ENCODE measurements at places on chromosomes 6 and 20.

DNA sequence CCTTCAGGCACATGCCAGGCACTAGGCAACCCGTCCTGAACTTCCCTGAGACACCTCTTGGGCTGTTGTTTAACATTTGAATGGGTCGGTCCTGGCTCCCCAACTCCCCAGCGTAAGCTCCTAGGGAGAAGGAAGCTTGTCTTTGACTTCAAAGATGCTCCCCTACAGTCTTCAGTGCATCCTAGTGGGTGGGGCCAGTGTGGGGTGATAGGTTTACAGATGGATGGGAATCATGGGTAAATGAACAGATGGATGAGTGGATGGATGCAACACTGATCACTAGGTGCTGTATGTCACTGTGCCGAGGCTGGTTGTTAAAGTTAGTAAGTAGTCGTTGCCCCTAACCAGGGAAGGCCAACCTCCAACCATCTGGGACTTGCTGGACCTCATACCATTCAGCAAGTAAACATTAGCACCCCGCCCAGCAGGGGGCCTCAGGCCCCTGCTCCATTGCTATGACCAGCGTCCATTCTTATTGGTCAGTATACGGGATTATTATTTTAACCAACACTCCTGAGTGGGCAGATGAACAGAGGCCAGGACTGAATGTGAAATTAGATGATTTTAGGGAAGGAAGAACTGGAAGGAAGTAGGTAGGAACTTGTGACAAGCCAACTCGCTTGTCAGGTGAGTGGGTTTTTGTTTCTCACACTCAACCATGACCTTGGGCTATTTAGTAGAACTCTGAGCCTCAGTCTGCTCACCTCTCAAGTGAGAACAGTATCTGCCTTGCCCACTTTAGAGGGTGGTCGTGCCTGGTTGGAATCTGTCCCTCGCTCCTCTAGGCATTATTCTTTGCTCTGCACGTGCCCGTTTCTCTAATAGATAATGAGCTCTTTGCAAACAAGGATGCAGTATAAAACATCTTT is 82.9 kb upstream of the FOXP4 start:
- DNase-seq: no peak

DNA sequence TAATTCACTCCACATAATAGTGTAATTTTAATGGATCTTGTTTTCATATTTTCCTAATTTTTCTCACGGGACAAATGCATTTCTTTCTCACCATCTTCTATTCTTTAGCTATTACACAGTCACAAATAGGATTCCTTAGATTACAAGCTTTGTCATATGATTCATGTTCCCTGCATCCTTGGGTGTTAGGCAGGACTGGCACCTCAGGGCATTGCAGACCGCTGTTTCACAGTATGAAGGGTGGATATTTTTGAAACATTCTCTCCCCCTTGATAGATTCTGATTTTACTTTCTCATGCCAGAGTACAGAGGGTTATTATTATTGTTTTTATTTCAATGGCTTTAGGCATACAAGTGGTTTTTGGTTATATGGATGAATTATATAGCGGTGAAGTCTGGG is 602.5 kb downstream of the PHF3 start:
- DNase-seq: no peak

GRCh38 chr6:43932259-43933147 is 162.5 kb downstream of the VEGFA start:
- DNase-seq: no peak

DNA sequence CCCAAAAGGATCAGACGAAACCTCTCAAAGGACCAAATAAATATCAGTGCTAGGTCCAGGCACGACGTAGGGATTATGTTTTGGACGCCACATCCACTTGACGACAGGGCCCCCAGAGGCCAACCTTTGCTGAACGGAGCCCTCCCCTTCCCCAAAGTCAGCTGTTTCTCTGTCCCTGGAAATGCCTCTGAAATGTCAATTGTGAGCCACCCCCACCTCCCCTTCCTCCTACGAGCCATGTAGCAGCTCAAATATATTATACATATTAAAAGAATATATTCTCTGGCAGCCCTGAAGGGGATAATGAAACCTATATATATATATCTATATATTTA is 39.6 kb upstream of the BLCAP start:
- DNase-seq: no peak

- no peak for DNase-seq
Observed at GRCh38 chr6:170062915-170063241, 228.0 kb downstream of the DLL1 start.

DNA sequence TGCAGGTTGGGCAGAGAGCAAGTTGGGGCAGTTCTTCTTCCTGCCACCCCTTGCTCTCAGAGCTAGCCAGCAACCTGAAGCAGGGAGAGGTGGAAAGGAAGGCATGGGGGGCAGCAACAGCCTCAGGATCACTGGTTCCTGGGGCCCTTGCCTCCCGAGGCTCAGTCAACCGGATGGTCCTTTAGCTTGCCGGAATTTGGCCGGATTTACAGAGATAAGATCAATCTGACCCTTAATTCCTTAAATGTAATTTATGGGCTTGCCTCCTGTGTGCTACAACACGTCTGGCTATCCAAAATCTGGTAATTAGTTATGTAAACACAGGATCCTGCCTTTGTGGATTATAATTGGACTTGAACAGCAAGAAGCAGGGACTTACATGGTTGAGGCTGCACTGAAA is 19.5 kb upstream of the TCP11 start:
- no peak for DNase-seq

DNA sequence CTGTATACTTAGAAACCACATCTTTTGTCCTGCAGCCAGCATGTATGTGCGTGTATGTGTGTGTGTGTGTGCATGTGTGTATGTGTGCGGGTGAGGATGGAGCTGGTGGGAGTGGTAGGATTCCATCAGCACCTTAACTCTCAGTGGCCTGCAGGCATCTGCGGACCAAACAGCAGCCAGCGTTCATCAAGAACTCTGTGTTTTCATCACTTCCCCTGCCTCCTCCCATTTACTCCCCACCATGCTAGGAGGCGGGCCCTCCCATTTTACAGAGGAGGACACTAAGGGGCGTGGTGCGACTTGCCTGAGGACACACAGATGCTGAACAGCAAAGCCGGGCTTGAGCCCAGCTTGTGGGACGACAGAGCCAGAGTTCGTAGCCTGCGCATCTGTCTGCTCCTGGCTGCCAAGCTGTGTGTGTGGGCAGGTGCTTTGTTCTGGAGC is 8.9 kb downstream of the VSTM2L start:
- no peak for DNase-seq

- no peak for DNase-seq
Observed at GRCh38 chr20:49740807-49741206, 27.1 kb upstream of the B4GALT5 start.

DNA sequence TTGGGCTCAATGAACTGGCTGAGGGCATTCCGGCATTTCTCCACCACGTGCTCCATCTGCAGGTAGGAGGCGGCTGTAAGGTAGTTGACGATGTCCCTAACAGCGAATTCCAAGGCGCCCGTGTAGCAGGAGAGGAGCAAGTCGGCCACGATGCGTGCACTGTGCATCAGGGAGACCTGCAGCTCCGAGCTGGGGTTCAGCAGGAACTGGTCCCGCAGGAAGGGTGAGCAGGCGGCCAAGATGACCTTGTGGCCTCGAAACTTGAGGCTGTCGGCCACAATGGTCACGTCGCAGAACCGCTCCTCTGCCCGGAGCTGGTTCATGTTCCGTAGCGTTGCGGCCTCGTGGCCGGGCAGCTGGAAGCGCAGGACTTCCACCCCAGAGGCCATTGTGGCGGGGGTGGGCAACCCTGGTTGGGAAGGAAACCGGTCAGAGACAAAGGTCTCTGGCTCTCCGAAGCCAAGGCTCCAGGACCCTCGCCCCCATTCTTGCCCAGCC is 920 bp downstream of the ZBTB12 start:
- no peak for DNase-seq

DNA sequence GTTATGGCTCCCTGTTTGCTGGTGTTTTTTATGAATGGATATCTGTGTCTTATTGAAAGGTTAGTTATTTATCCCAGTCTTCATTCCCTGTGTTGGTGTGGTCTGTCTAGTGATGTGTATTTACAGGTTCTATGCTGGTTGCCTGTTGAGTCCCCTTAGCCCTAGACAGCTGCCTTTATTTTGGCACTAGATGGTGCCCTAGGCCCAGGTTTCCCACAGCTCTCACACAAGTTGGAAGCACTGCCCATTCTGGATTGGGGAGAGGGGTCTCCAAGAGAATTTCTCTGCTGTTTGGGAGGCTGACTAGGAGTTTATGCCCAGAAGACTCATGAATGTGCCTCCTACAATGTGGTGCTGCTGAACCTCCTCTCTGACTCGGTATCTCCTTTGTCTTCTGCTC is 12.4 kb downstream of the GRM1 start:
- no peak for DNase-seq

GRCh38 chr6:132866762-132867449 is 52.5 kb downstream of the RPS12 start:
- no peak for DNase-seq

DNA sequence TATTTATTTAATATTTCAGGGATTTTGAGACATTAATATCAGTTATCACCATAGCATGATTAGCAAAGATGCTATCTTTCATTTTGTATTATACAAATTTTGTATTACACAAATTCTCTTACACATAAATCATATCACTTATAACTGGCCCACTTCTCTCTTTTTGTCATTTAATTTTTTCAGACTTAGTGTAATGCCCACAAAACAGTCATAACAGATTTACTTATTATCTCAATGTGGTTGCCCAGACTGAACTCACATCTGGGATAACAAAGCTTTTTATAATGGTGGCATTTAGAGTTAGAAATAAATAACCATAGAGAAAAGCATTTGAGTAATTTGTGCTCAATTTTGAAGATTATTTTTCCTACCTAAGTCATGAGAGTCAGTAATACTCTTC is 148.3 kb downstream of the TFAP2B start:
- no peak for DNase-seq

DNA sequence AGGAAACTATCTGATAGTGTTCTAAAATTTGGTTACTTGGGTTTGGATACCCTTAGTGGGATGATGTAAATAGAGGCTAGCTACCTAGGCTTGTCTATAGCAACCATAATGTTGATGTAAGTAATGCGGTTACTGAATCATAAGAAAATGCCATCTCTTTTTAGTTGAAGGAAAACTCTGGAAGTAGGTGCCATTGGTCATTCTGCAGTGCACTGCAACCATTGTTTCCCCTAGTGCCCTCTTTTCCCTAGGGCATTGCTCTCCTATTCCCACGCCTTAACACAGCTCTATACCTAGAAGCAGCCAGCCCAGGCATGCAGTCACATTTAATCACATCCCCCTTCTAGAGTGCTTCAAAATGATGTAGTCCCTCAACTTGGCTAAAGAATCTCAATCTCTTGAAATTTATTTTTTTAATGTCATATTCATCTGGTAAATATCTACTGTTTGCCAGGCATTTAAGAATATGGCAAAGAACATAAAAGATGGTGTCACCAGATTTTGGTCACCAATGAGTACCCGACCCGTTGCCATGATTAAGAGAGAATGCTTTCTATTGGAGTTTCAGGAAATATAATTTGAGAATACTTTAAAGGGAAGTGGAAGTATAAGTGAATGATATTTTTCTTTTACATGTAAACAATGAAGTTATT is 10.4 kb downstream of the LOC128125822 start:
- DNase-seq: no peak

DNA sequence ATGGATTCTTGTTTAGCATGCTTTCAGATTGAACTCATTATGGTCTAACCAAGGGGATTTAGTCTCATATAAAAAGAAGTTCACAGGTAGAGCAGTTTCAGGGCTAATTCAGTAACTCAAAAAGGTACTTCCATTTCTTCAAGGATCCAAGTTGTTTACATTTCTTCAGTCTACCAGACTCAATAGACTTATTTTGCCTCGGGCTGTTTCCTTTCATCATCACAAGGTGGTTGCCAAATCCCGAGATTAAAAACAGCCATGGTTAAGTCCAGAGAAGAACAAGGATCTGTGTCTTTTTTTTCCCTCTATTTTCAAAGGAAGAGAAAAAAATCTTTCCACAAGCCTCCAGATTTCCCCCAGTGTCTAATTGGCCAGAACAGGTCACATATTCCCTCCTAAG is 69.8 kb upstream of the SNX9 start:
- no peak for DNase-seq

GRCh38 chr6:147604373-147604772 is 95.9 kb downstream of the SAMD5 start:
- DNase-seq: no peak

DNA sequence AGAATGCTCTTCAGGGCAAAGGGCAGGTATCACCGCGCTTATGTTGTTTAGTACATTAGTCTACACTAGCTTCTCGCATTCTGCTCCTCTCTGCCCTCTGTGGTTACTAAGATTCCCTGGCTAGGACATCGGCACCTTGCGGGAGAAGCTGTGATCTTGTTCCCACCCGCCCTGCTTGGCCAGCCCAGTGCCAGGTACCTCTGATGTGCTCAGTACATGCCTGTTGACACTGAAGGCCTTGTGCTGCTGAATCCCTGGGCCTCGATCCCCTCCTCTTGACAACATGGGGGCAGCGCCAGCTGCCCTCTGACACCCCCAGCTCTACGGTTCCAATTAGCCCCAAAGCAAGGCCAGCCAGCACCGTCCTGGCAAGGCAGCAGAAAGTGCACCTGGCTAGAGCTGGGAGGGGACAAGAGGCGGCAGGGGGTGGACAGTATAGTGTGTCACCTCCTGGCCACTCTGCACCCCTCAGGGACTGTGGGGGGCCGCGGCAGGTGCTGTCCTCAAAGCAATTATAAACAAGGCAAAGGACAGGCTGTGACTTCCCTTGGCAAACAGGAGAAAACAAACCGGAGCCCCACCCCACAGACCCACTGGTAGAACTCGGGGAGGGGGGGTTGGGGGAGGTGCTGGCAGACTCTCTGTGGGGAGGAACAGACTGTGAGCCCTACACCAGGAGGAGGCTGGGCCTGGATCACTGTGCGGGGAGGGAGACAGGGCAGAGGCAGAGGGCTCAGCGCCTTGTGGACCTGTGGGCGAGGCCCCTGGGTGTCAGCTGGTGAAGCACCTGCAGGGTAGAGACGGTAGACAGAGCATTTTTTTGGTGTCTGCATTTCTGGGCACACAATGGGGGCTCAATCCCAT is 7.1 kb downstream of the TFEB start:
- DNase-seq: no peak

DNA sequence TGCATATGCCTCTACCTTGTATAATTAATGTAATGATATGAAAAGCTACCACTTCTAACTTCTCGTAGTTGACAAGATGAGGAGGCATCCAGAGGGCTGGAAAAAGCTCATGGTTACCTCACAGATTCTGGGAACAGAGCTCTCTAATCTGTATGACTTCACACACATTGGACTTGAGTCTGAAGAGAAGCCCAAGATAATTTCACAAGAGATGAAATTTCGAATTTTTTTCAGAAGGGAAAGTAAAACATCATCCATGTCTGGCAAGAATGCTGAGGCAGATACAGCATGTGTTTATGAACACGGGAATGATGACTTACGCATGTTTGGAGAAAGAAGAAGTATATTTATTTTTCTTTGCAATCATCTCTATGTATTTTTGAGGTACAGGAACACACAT is 141.8 kb upstream of the TENT5A start:
- no peak for DNase-seq

- no peak for DNase-seq
Observed at GRCh38 chr6:23663652-23664051, 462.4 kb upstream of the NRSN1 start.

DNA sequence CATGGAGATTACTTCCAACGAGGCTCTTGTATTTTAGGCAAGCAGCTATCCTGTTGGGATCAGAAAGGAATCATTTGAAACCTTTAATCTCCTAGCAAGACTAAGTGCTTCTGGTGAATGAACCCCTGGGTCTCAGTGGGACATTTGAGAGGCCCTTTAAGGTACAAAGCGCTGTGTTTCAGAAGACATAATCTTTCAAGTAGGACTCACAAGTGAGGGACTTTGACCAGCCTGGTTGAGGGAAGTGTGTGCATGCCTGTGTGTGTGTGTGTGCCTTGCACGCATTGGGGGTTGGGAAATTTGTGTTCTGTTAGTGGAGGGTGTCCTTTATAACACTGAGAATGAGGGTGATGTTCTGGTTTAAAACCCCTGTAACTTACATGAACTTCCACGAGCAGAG is 64.4 kb upstream of the KCNG1 start:
- no peak for DNase-seq

All from T follicular helper cell (primary cell).